ENCODE measurements at places on chromosomes 5 and 9. TPM values are rescaled to one million over a fixed set of nuclear protein-coding genes. Genes with fewer than 3 reads are reported as not detected.

DNA sequence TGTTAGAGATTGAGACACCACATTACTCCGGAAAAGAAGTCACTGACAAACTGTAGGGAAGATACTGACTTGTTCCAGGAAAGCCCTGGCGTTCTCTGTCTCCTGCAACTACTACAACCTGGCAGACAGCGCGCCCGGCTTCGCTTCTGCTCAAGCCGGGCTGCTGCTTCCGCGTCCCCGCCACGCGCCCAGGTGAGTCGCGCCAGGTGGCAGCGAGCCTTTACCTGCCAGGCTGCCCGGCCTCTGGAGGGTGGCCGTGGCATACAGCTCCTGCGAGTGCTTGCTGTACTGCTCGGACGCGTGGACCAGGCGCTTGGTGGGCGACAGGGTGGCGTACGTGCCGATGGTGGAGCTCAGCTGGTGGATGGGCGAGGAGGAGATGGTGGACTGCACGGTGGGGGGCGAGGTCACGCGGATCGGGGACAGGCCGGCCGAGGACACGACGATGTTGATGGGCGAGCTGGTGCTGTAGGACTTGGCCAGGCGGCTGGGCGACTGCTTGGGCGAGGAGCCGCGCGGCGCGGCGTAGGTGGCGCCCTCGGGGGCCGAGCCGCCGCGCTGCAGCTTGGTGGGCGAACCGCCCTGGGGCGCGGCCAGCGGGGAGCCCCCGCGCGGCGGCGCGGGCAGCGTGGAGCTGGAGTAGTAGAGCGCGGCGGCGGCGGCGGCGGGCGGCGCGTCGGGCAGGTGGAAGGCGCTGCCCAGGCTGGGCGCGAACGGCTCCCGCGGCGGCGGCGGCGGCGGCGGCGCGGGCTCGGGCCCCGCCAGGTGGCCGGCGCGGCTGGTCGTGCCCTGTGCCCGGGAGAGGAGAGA, 519.6 kb downstream of the CTNND2 start:
- DNase-seq = peak; percentile 29

- DNase-seq = peak; percentile 88
Observed at GRCh38 chr5:171757853-171758535, 27.6 kb upstream of the SMIM23 start.

DNA sequence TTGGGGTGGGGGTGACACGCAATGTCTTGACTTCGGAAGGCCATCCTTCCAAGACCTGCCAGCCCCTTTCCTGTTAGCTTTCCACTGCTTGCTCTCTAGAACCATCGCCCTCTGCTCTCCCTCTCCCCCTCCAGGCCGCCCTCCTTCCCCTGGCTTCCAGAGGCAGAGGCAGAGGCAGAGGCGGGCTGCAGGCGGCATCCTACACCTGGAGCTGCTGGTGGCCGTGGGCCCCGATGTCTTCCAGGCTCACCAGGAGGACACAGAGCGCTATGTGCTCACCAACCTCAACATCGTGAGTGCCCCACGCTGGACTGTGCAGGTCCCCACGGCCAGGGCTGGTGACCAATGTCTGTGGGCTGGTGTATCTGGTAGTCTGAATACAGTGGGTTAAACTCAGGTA, 2.0 kb downstream of the ADAMTS13 start:
- DNase-seq = no peak

The LCN15 gene
- not detected for total RNA-seq

DNA sequence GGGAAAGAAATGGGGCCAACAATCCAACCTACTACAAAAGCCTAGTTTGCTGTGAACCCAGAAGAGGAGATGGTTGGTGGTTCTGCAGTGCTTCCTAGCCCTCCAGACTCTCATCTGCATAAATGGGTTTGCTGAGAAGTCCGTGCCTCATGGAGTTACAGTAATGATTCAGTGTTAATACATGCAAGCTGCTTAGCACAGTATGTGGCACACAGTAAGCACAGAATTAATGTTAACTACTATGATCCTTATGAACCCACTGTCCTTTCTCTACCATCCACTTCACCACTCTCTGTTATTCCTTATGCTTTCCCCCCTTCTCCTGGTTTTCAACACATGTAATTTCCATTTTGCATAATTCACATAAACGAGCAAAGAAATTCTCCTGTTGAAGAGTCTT, 100.0 kb downstream of the ACTBL2 start:
- no peak for DNase-seq

DNA sequence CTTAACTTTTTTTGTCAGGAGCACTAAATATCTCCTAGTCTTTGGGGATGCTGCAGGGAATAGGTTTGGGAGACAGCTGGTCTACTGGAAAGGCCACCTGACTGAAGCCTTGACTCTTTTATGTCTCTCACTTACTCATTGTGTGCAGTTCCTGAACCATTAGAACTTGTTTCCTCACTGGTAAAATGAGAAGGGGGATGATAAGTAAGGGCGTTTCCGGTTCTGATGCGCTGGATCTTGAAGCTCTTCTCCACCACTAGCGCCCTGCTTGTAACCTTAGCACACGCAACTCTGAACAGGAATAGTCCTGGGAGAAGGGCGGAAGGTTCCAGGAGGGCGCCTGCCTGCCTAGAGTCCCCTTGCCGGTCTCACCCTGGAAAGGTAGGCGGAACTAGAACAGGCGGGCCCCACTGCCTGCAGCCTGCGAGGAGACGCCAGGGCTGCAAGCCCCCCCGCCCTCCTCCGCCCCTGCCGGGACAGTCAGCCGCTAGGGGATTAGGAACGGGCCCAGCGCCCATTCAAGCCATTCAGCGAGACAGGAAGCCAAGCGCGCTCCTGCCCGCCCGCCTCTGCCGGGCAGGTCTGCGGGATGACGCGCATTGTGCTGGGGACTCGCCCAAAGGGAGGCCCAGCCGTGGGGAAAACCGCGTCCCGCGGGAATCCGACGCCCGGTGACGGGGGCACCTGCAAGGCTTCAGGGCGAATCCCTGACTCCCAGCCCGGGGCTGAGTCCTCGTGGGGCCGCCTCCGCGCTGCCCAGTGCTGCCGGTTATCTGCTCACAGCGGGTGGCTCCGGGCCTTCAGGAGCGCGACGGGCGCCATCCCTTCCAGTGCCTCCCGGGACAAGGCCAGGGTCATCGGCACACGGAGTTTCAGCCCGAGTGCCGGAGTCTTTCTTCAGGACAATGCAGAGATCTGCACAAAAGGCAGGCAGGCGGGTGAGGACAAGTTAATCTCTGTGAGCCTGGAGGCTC, 44.0 kb upstream of the XPA start:
- peak; percentile 75 for DNase-seq

The IL17B gene
- total RNA-seq = not detected

DNA sequence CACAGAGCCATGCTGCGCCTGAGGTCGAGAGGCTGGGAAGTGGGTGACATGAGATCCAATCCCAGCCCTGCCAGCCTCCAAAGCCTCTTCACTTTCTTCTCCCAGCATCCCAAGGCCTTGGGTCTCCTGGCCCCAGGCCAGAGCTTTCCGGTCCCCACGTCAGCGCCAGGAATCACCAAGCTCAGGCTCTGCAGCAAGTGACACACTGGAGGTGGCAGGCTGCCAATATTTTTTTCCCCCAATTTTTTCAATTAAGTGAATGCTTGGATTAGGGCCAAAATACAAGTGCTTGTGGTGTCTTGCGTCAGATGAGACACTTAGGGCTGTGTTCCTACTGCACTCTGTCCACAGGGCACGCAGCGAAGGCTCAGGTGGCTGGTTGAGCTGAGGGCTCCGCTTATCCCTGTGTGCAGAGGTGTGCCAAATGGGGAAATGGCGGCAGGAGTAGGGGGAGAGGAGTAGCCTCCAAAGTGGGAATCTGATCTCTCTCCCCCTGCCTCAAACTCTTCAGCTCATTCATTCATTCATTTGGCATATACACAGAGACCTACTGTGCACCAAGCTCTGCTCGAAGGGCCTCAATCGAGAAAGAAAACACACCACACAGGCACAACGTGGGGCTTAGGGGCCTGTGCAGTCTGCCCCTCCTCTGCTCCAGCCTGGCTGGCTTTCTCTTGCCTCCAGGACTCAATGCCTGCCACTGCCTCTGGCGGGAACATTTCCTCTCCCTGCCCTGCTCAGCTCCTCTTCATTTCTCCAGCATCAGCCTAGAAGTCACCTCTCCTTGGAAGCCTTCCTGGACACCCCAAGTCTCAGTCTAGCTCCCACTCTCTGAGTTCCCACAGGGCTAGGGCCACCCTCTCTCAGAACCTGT, 16.6 kb downstream of the SH3PXD2B start:
- DNase-seq = peak; percentile 90

GRCh38 chr5:158979749-158980521, 119.8 kb downstream of the EBF1 start:
- peak; percentile 40 for DNase-seq

DNA sequence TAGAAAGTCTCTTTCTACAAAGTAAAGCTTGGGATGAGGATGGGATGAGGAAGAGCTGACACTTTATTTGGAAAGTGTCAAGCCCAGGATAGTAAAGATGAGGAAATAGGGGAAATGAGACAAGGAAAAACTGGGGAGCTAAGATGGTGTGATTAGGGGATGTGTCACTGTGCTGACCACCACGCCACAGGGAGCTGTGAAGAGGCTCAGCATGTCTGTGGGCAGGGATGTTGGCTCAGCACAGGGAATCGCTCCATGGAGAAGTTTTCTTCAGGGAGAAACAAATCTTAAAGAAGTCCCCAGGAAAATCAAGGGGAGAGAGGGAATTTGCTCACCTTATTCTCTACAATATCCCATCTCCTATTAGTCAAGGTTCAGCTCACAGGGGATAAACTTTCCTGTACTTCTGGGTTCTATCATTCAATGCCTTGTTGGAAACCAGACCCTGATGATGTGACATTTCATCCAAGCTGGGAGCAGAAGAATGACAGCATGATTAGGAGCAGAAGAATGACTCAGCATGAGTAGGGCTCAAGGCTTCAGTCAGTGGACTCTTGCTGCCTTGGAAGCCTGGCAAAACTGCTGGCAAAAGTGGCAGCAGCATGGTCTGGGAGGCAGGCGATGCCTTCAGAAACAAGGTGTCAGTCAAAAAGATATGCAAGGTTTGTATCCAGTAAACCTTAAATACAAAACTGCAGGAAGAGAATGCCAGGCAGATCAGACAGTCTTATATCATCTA, 4.9 kb downstream of the HSPB3 start:
- DNase-seq = peak; percentile 74

- DNase-seq = peak; percentile 63
Observed at GRCh38 chr5:15105799-15106393, 234.3 kb upstream of the ANKH start.

The CCL21 gene
- total RNA-seq = not detected

DNA sequence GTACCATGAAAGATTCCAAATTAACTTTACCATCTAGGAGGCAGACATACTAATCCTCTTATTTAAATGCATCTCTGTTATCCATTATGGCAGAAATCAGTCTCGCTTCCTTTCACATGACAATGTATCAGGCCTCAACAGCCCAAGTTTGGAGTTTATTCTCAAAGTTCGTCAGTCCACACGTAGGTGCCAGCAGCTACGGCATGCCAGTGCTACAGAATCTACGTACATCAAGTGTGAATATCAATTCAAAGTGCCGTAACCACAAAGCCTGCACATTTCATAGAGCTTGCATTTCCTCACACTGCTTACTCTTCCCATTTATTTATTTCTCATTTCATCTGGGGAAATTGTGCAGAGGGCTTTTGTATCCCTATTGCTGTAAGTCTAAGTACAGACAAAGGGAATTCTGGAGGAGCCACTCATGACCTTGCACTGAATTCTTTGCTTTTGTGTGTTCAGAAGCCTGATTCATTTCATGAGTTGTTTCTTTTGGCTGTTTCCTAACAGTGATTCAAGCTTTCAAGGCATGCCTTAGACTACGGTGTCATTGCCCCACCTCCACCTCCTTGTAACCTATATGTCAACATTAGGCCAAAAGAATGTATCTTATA, 10.0 kb downstream of the ENC1 start:
- DNase-seq = peak; percentile 80

GRCh38 chr5:133015466-133015865, 10.9 kb downstream of the ZCCHC10 start:
- no peak for DNase-seq

The EQTN gene
- not detected for total RNA-seq

DNA sequence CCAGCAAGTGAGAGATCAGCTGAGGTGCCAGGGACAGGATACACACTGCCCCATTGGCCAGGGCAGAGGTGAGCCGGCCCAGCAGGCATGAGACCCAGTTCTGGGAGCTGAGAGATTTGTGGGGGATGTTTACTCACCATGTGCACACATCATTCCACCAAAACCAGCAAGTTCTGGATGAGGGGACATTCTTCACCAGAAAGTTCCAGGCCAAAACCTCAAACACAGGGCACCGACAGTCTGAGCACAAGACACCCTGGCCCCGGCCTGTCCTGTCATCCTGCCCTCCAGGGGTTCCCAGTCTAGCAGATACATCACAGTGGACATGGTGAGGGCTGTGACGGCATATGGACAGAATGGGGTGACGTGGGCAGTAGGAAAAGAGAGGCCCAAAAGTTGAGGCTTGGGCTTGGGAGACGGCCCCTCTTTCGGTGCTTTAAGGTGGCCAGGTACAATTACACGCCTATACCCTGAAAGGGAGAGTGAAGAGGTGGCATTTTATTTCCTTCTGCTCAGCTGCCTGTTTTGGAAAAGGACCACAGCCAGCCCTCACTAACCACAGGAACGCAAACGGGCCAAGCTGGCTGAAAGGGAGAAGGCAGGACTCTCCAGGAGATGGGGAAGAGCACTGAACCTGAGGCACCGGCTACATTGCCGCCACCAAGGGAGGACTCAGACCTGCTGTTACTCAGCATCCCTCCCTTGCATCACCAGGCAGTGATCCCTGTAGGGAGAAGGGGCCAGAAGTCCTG, 64.0 kb downstream of the SHB start:
- DNase-seq = no peak

The CCL27 gene
- not detected for total RNA-seq

- DNase-seq = no peak
Observed at GRCh38 chr9:3656224-3656623, 130.4 kb upstream of the RFX3 start.

DNA sequence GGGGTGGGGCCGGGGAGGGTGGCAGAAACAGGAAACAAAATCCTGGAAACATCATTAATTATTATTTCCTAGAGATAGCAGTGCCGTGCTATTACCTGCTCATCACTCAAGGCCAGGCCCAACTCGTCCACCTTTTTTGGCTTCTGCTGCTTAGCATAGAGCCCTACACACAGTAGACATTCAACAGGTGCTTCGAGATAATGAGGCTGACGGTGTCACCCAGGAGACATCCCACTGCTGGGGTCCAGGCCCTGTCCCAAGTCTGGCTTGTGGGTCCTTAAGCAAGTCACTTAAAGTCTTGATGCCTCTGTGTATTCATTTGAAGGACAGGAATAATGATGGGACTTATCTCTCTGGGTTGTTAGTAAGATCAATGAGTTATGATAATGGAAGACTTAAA, 506.6 kb downstream of the BNC2 start:
- DNase-seq = no peak

- peak; percentile 82 for DNase-seq
Observed at GRCh38 chr9:100098046-100098886, 534 bp downstream of the ERP44 start.

The LRRTM2 gene
- not detected for total RNA-seq

The THBS4 gene
- total RNA-seq = 0.22 TPM

The NEURL1B gene
- total RNA-seq = 2.3 TPM

- no peak for DNase-seq
Observed at GRCh38 chr9:21592063-21592338, 109.9 kb upstream of the IFNE start.

GRCh38 chr5:54360089-54360488, 49.7 kb upstream of the ARL15 start:
- peak; percentile 93 for DNase-seq

All from M059J (cell line).